ENCODE measurements at places on chromosomes 6 and 20.

DNA sequence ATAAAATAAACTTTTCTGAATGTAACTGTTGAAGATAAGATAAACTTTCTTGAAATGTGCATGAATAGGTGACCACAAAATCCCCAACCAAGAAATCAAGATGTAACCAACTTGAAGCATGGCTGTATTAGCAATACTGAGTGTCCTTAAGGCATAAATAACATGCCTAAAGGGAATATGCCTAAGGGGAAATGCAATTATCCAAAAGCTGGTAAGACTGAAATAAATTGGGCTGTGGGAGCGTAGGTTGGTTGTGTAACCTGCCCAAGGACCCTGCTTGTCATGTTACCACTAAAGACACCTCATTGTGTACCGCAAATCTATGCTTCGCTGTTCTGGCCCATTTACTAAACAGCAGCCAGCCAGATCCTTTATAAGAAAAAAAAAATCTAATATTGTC, 200.8 kb upstream of the PDE10A start:
- DNase-seq, result no peak

DNA sequence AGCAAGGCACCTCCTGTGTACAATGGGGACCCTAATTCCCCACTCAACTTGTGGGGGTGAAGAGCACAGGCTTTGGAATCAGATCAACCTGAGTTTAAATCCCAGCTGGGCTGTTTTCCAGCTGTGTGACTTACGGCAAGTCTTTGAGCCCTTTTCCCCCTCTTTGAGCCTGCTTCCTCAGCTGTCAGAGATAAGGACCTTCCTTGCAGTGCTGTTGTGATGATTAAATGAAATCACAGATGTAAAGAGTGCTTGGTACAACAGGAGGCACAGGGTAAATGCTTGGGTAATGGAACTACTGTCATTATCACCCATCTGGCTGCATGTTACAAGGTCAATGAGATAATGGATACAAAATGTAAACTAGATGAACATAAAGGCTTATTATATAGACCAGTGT, 3.2 kb downstream of the SNX21 start:
- DNase-seq, result no peak

GRCh38 chr6:140178520-140178919, 804.1 kb upstream of the CITED2 start:
- no peak for DNase-seq

- DNase-seq, result no peak
These were observed 1.4 kb upstream of the SEC63 start for GRCh38 chr6:107959392-107959791.

- DNase-seq, result no peak
These were observed 56.7 kb upstream of the PSMF1 start for GRCh38 chr20:1061484-1062221.

- no peak for DNase-seq
These were observed 110.0 kb upstream of the SYNDIG1 start for GRCh38 chr20:24359321-24360027.

GRCh38 chr20:16417001-16417400, 156.2 kb downstream of the KIF16B start:
- DNase-seq, result no peak

GRCh38 chr20:4885877-4886276, 115.4 kb downstream of the SLC23A2 start:
- no peak for DNase-seq

- no peak for DNase-seq
These were observed 56.7 kb downstream of the FILIP1 start for GRCh38 chr6:75436869-75437268.

DNA sequence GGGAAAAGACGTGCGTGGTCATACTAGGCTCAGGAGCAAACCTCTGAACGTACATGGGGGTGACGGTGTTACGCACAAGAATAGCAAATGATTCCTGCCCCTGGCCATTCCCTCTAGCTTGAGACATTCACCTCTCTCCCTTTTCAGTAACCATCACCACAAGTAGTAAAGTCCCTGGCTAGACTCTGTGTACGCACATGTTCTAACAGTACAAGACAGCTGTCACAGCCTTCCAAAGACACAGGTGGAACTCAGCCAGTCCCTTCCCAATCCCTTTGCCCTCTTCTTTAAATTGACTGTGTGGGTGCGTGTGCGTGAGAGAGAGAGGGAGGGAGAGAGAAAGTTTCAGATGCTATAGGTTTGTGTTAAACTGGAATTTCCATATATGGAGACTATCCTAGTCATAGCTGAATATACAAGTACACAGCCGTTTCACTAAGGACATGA, 67.3 kb downstream of the LY86 start:
- DNase-seq, result no peak

DNA sequence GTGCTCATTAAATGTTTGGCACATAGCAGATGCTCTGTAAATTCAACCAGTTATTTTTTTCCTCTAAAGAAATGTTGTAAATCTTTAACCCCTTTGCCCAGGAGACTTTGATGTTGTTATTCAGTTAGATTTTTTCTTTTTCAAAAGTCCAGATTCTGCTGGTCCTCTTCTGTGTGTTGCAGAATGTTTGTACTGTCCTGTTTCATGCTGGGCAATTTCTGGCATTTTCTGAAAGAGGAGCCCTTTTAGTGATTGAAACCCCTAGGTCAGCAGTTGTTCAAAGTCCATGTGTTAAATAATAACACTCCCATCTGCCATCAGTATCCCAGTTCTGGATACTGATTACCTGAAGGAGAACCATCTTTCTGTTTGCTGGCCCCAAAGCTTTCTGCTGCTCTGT, 1.3 kb upstream of the SLC17A1 start:
- DNase-seq, result no peak

- peak; percentile 20 for DNase-seq
These were observed 1.7 kb downstream of the LOC128125822 start for GRCh38 chr6:63573899-63574553.

GRCh38 chr6:21872749-21873148, 279.2 kb downstream of the SOX4 start:
- DNase-seq, result no peak

All from activated T-helper 9 cell treated with anti-CD3 and anti-CD28 coated beads, Interleukin-2, amount 50 U/mL, for 16 hours (primary cell).